ENCODE measurements at places on chromosomes 4 and X.

GRCh38 chr4:117874216-117874615, 160.1 kb upstream of the NDST3 start:
- no peak for DNase-seq
- no peaks in the 10 kb centered on the region for H3K4me1 ChIP-seq
- H3K4me3 ChIP-seq, result no peak overlapping the region
- H3K27me3 ChIP-seq, result no peaks in the 10 kb centered on the region
- H3K36me3 ChIP-seq, result no peaks in the 10 kb centered on the region
- no peak overlapping the region for H3K27ac ChIP-seq

DNA sequence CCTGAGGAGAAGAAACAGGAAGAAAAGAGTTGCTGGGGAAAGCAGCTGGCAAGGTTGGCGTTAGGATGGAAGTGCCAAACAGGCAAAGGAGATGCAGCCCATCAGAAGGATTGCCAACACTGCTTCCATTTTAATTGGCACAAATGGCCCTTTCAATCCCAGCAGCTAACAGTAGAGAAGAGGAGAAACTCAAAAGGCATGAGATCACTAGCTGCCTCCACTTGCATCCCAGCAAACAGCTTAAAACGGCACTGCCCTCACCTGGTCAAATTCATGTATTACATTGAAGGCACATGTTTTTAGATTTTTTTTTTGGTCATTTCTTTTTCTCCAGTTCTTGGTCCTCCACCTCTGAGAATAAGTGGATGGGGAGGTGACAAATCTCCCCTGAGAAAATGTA, 14.9 kb upstream of the LOC101059915 start:
- H3K27me3 ChIP-seq, result no peaks in the 10 kb centered on the region
- H3K4me3 ChIP-seq, result no peak overlapping the region
- H3K4me1 ChIP-seq, result no peaks in the 10 kb centered on the region
- H3K36me3 ChIP-seq, result no peaks in the 10 kb centered on the region

DNA sequence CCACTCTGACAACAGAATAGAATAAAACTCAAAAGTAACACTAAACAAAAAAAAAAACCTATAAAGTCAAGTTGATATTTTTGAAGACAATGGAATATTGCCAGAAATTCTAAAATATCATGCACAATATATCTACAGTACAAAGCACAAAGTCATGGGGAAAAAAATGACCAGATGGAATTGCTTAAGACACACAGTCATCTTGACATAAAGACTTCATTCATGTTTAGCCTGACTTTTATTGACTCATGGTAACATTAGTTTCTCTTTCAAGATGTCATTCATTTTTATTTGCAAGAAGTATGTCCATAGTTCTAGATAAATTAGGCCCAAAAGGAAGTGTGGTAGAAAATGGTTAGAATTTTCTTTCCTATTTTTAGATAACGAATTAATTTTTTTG, 259.1 kb downstream of the CAMK2D start:
- no peak overlapping the region for H3K4me3 ChIP-seq
- H3K27me3 ChIP-seq, result no peaks in the 10 kb centered on the region
- no peaks in the 10 kb centered on the region for H3K36me3 ChIP-seq
- no peaks in the 10 kb centered on the region for H3K4me1 ChIP-seq
- no peak for DNase-seq
- H3K27ac ChIP-seq, result no peak overlapping the region

DNA sequence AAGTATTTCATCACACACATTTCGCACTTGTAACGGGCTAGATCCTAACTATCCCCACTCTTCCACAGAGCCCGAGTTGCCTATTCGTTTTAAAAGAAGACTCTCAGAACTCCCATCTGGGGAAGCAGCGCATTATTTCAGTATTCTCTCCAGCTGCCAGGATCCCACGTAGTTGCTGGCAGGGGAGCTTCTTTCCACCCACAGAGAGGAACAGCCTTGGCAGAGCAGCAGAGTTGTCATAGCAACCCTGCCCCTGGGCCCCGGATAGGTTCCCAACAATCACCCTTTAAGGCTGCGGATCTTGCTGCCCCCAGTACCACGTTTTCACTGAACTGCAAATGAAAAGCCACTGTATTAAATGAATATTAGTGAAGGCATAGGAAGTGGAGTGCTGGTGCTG, 106.7 kb downstream of the GPM6A start:
- DNase-seq, result no peak
- H3K27me3 ChIP-seq, result no peaks in the 10 kb centered on the region
- H3K27ac ChIP-seq, result no peak overlapping the region
- H3K36me3 ChIP-seq, result no peaks in the 10 kb centered on the region
- no peak overlapping the region for H3K4me3 ChIP-seq
- H3K4me1 ChIP-seq, result no peaks in the 10 kb centered on the region

GRCh38 chr4:138775890-138776289, 239.7 kb upstream of the NOCT start:
- H3K27ac ChIP-seq, result no peak overlapping the region
- DNase-seq, result no peak
- H3K4me1 ChIP-seq, result no peaks in the 10 kb centered on the region
- H3K36me3 ChIP-seq, result no peaks in the 10 kb centered on the region
- no peak overlapping the region for H3K4me3 ChIP-seq
- H3K27me3 ChIP-seq, result no peaks in the 10 kb centered on the region

- H3K4me1 ChIP-seq, result no peaks in the 10 kb centered on the region
- no peak for DNase-seq
- H3K4me3 ChIP-seq, result no peak overlapping the region
- H3K27me3 ChIP-seq, result no peaks in the 10 kb centered on the region
Measured at GRCh38 chrX:115297189-115297588, 7.7 kb downstream of the LUZP4 start.

DNA sequence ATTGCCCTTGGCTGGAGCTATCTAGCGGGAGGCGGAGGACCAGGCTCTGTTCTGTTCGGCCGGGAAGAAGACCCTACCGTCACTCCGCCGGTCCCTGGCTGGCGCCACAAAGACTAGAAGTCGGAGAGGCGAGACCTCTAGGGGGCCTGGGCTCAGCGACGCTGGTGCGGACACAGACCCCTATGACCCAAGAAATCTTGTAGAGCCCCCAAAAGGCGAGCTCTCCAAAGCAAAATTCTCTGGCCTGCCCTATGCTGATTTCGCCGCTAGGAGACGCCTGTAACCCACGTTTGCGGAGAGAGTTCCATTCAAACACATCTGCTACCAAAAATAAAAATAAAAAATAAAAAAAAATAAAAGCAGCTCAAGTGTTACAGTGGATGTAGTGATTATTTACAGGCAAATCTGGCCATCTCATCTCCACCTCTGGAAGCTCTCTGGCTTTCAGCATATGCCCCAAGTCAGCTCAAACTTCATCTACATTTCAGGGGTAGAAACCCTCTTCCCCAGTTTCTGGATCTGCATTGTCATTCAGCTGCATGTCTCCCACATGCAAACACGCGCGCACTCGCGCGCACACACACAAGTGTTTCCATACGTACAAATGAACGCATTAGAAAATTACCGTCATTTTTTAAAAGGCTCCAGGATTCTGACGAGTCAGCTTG, 2.4 kb upstream of the PCDH10 start:
- peak; percentile 25 for DNase-seq
- H3K36me3 ChIP-seq, result no peaks in the 10 kb centered on the region
- H3K4me1 ChIP-seq, result no peaks in the 10 kb centered on the region

GRCh38 chrX:40273356-40274050, 175.7 kb upstream of the BCOR start:
- no peaks in the 10 kb centered on the region for H3K4me1 ChIP-seq
- H3K27ac ChIP-seq, result peak overlapping the region; percentile 58
- no peaks in the 10 kb centered on the region for H3K27me3 ChIP-seq
- no peaks in the 10 kb centered on the region for H3K36me3 ChIP-seq

- H3K4me3 ChIP-seq, result no peak overlapping the region
- no peaks in the 10 kb centered on the region for H3K4me1 ChIP-seq
- DNase-seq, result no peak
- H3K27ac ChIP-seq, result no peak overlapping the region
Measured at GRCh38 chr4:108210989-108211835, 42.5 kb upstream of the LEF1 start.

DNA sequence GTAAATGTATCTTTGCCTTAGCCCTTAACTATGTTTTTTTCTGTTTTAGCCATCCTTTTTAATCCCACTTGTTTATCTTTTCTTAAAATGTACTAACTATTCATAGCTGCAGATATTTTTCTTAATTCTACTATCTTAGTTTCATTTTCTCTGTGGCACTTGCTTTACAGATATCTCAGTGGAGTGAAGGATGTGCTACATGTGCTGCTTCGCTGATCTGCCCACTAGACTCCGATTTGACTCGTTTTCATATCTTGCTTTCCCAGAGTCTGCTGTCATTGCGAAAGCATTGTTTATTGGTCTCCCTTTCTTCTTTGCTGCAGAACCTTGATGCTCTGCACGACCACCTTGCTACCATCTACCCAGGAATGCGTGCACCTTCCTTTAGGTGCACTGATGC, 30.6 kb downstream of the GUCY1B1 start:
- H3K4me3 ChIP-seq, result no peak overlapping the region
- H3K4me1 ChIP-seq, result no peaks in the 10 kb centered on the region
- no peaks in the 10 kb centered on the region for H3K36me3 ChIP-seq
- DNase-seq, result no peak
- H3K27ac ChIP-seq, result peak overlapping the region; percentile 0

GRCh38 chr4:186719925-186720694, 3.5 kb downstream of the FAT1 start:
- H3K4me1 ChIP-seq, result no peaks in the 10 kb centered on the region
- H3K27me3 ChIP-seq, result no peaks in the 10 kb centered on the region
- no peaks in the 10 kb centered on the region for H3K36me3 ChIP-seq
- H3K4me3 ChIP-seq, result no peak overlapping the region
- H3K27ac ChIP-seq, result no peak overlapping the region
- DNase-seq, result no peak

- H3K27ac ChIP-seq, result no peak overlapping the region
- no peak overlapping the region for H3K4me3 ChIP-seq
- H3K36me3 ChIP-seq, result no peaks in the 10 kb centered on the region
- DNase-seq, result no peak
Measured at GRCh38 chr4:125461676-125462363, 147.1 kb downstream of the FAT4 start.

GRCh38 chrX:14919407-14919806, 46.2 kb downstream of the MOSPD2 start:
- no peaks in the 10 kb centered on the region for H3K27me3 ChIP-seq
- no peak for DNase-seq
- H3K36me3 ChIP-seq, result no peaks in the 10 kb centered on the region
- H3K4me1 ChIP-seq, result no peaks in the 10 kb centered on the region

GRCh38 chr4:2646396-2647149, 109.6 kb downstream of the TNIP2 start:
- no peaks in the 10 kb centered on the region for H3K4me1 ChIP-seq
- H3K27me3 ChIP-seq, result no peaks in the 10 kb centered on the region
- H3K27ac ChIP-seq, result no peak overlapping the region
- H3K36me3 ChIP-seq, result no peaks in the 10 kb centered on the region
- H3K4me3 ChIP-seq, result no peak overlapping the region
- no peak for DNase-seq

DNA sequence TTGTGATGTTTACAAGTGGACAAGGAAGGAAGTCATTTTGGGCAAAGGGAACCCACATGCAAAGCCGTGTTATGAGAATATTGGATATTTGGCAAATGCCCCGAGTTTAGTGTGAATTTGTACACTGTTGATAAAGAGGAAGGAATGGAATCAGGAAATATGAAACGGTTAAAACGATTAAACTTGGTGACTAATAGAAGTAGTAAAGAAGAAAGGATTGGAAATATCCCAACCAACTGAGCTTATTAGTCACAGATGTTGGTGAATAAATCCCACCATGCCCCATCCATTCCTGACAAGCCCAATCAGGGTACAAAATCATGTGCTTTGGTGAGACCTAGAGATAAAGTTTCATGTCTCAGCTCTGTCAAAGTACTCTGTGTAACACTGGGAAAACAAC, 22.0 kb downstream of the ARHGAP24 start:
- H3K4me1 ChIP-seq, result no peaks in the 10 kb centered on the region
- no peaks in the 10 kb centered on the region for H3K27me3 ChIP-seq
- H3K4me3 ChIP-seq, result no peak overlapping the region
- no peak for DNase-seq

GRCh38 chr4:134313591-134313990, 112.0 kb upstream of the PABPC4L start:
- H3K27me3 ChIP-seq, result no peaks in the 10 kb centered on the region
- no peaks in the 10 kb centered on the region for H3K36me3 ChIP-seq
- no peak overlapping the region for H3K4me3 ChIP-seq
- no peak overlapping the region for H3K27ac ChIP-seq

DNA sequence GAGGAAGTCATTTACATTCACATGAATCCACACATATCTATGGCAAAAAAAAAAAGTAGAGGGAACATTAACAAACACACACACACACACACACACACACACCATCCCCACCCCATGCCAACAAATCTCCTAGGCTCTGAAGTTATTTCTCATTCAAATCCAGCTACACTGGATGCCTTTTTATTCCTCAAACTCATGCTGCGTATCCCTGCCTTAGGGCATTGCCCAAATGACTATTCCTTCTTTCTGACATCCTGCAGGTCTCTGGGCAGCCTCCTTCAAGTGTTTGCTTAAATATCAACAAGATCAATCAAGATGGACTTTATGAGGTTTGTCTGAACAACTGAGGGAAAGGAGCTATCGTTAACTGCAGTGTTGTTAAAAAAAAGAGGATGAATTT, 106.5 kb upstream of the FAM9A start:
- H3K36me3 ChIP-seq, result no peaks in the 10 kb centered on the region
- H3K27ac ChIP-seq, result no peak overlapping the region
- H3K4me1 ChIP-seq, result no peaks in the 10 kb centered on the region
- no peak for DNase-seq
- no peak overlapping the region for H3K4me3 ChIP-seq
- H3K27me3 ChIP-seq, result no peaks in the 10 kb centered on the region

GRCh38 chrX:37509349-37509748, 62.1 kb upstream of the LANCL3 start:
- H3K27me3 ChIP-seq, result no peaks in the 10 kb centered on the region
- H3K27ac ChIP-seq, result no peak overlapping the region
- H3K4me1 ChIP-seq, result no peaks in the 10 kb centered on the region
- no peak for DNase-seq
- H3K36me3 ChIP-seq, result no peaks in the 10 kb centered on the region

DNA sequence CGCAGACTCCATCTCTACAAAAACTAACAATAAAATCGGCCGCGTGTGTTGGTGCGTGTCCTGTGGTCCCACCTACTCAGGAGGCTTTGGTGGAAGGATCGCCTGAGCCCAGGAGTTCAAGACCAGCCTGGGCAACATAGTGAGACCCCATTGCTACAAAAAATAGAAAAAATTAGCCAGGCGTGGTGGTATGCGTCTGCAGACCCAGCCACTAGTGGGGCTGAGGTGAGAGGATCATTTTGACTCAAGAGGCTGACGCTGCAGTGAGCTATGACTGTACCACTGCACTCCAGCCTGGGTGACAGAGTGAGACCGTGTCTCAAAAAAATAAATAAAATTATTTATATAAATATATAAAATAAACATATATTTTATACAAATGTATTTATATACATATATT, 22.3 kb downstream of the ASMTL start:
- H3K36me3 ChIP-seq, result no peaks in the 10 kb centered on the region
- no peak for DNase-seq
- H3K27ac ChIP-seq, result no peak overlapping the region
- H3K4me1 ChIP-seq, result no peaks in the 10 kb centered on the region
- H3K27me3 ChIP-seq, result no peaks in the 10 kb centered on the region
- H3K4me3 ChIP-seq, result no peak overlapping the region
